HuH-7 (cell line): ENCODE measurements at places on chromosomes 5 and 9.

GRCh38 chr5:71955723-71956122 is 151.6 kb upstream of the MAP1B start:
- DNase-seq, result no peak

GRCh38 chr9:84266087-84266561 is 74.4 kb downstream of the SLC28A3 start:
- no peak for DNase-seq

GRCh38 chr5:376799-377325 is 55.3 kb downstream of the AHRR start:
- DNase-seq, result no peak

GRCh38 chr5:115465431-115465830 is 79.1 kb downstream of the FEM1C start:
- DNase-seq, result no peak

DNA sequence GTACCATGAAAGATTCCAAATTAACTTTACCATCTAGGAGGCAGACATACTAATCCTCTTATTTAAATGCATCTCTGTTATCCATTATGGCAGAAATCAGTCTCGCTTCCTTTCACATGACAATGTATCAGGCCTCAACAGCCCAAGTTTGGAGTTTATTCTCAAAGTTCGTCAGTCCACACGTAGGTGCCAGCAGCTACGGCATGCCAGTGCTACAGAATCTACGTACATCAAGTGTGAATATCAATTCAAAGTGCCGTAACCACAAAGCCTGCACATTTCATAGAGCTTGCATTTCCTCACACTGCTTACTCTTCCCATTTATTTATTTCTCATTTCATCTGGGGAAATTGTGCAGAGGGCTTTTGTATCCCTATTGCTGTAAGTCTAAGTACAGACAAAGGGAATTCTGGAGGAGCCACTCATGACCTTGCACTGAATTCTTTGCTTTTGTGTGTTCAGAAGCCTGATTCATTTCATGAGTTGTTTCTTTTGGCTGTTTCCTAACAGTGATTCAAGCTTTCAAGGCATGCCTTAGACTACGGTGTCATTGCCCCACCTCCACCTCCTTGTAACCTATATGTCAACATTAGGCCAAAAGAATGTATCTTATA is 10.0 kb downstream of the ENC1 start:
- DNase-seq, result no peak

GRCh38 chr5:132383261-132383660 is 13.8 kb downstream of the SLC22A5 start:
- no peak for DNase-seq

GRCh38 chr9:73156865-73157187 is 5.2 kb downstream of the ANXA1 start:
- no peak for DNase-seq
